ENCODE measurements at places on chromosomes 7 and 10.

- DNase-seq, result no peak
Measured at GRCh38 chr10:58322072-58322834, 12.6 kb upstream of the UBE2D1 start.

DNA sequence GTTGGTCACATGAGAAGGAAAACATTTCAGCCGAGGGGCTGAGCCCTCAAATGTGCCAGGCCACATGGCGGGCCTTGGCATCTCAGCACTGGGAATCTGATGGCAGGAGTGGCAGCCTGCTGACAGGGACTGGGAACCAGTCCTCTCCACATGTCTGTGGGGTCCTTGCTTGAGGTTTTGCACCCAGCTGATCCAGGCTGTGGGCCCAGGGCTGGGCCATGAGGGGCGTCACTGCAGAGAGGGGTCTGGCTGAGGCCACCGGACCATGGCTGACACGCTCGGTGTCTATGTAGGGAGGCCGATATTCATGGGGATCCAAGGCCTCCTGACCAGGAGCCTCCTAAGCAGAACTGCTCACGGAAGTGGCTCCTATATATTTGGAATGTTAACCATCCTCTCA lies 31.0 kb upstream of the PWWP2B start:
- DNase-seq, result no peak

- DNase-seq, result no peak
Measured at GRCh38 chr7:75966190-75966961, 28.0 kb downstream of the TMEM120A start.

GRCh38 chr7:92763636-92764423 lies 72.5 kb downstream of the CDK6 start:
- DNase-seq, result no peak

- DNase-seq, result no peak
Measured at GRCh38 chr7:2983586-2983985, 60.1 kb downstream of the CARD11 start.

DNA sequence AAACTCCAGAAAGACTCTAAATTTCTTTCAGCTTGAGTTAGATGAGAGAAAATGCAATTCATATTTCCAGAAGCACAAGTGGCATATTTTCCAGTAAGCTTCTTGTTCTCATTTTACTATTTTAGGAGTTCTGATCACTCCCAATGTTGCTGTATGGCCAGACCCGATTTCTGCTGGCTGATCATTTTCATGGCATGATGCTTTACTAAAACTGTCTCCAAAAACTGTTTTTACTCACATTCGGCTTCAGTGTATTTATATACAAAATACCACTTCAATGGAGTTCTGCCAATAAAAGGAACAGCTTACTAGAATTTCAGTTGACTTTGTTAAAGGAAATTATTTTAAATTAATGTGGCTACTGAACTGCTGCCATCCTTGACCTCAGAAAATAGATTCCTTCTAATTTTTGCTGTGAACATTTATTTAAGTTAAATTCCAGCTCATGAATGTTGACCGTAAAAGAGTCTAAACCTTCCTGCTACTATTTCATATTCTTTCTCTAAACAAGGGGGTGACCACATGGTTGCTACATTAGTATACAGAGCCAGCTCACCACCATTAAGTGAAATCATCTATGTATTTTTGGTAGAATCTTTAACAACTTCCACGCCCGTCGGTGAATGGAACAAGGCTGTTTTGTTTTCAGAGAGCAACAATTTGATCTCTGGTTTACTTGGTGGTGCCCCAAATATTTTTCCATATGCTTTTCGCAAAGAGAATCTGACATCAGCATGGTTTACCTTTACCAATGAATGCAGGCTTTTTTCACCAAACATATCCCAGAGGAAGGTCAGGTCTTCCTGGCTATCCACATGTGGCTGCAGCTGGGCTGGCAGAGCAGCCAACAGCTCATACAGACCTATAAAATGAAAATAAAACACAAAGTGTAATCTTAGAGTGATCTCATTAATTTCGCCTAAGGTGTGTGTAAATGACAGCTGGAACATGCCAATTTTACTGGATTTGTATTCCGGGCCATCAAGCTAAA lies 101.2 kb downstream of the MPP7 start:
- no peak for DNase-seq
